ENCODE measurements at places on chromosomes 4 and X.

DNA sequence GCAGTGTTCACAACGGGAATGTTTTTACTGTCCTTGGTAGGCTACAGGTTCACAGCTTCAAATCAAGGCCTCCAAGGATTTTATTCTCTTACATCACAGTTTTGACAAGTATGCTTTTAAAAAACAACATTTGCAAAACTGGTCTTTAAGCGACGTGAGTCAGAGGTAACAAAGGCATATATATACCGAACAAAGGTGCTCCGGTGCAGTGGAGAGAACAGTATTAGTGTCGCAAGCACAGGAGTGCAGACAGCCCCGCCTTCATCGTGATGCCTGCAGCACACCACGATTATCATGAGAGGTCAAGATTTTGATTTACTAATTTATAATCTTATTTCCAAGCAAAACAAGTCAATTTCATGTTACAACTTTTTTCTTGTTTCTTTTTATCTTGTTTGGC lies 90.8 kb downstream of the GATB start:
- no peak for DNase-seq

- DNase-seq = no peak
Observed at GRCh38 chr4:152634110-152634760, 45.6 kb downstream of the TMEM154 start.

DNA sequence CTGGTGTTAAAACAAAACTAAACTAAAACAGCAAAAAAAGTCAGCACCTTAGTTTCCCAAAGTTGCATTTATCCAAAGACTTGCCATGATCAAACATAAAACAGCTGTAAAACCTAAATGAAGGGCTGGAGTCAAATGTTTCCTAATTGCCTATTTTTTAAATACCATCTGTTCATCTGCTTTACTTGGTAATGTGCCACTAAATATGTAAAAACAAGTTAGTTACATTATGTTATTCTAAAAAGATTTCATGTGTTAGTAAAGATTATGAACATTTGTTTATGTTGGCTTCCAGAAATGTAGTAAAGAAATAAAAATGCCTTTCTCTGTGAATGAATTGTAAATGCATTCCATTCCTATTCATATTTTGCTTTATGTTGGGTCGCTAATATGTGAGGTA lies 977.8 kb downstream of the FSTL5 start:
- DNase-seq = no peak

- DNase-seq = no peak
Observed at GRCh38 chr4:2932321-2932950, 30.8 kb downstream of the NOP14 start.

- DNase-seq = no peak
Observed at GRCh38 chrX:16997313-16997712, 50.9 kb downstream of the REPS2 start.

- DNase-seq = no peak
Observed at GRCh38 chr4:152565333-152565732, 29.4 kb upstream of the FBXW7 start.

- no peak for DNase-seq
Observed at GRCh38 chr4:88744609-88745008, 47.0 kb upstream of the NAP1L5 start.

- no peak for DNase-seq
Observed at GRCh38 chr4:54942721-54943120, 182.7 kb downstream of the KDR start.

GRCh38 chr4:137529432-137529831 lies 2.9 kb downstream of the PCDH18 start:
- DNase-seq = no peak

GRCh38 chr4:31283679-31284078 lies 563.5 kb downstream of the PCDH7 start:
- DNase-seq = no peak

DNA sequence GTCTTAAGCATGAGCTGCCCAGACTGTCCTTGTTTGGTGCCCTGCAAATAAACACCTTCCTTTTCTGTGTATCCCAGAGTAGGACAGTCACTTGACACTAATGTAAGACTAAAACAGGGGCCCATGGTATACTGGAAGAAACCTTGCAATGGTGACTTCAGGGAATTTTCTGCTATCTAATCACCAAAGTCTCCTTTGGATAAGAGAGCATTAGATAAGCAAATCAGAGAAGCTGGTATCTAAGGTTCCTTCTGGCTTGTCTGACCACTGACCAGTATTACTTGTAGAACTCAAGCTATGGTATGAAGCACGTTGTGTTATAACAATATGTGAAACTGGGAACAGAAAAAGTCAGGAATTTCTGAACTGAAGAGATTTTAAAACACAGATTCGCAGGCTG lies 173.9 kb downstream of the COL25A1 start:
- no peak for DNase-seq

DNA sequence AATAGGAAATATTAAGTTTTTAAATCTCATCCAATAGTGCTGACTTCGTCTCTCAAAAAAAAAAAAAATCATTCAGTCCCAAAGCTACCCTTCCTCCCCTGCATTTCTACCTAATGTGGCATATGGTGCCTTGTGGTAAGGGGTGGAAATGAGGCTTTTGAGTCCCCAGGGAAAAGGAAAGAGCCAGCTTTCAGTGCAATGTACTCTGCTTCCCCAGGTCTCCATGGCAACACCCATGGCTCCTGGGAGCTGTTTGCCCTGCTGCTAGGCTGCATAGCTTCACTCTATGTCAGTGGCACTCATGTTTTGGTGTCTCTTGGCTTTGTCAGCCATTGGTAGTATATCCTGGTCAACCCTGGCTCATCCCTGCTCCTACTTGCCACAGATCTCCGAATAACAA lies 175.9 kb downstream of the SLC39A8 start:
- DNase-seq = peak; percentile 72

DNA sequence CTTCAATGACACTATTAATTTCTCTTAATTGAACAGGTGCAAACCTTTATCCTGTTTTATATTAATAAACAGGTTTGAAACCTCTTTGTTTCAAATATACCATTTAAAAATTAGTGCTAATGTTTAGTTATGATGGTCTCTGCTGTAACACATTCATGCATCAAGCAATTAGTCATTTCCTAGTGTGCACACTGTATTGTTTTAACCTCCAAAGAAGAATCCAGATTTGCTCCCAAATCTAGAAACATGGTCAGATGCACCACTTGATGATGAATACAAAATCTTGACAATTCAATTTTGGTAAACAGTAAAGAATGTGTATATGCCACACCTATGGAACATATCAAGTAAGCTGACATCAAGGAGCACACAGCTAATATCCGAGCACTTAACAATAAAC lies 157.1 kb downstream of the TRIML1 start:
- DNase-seq = no peak

DNA sequence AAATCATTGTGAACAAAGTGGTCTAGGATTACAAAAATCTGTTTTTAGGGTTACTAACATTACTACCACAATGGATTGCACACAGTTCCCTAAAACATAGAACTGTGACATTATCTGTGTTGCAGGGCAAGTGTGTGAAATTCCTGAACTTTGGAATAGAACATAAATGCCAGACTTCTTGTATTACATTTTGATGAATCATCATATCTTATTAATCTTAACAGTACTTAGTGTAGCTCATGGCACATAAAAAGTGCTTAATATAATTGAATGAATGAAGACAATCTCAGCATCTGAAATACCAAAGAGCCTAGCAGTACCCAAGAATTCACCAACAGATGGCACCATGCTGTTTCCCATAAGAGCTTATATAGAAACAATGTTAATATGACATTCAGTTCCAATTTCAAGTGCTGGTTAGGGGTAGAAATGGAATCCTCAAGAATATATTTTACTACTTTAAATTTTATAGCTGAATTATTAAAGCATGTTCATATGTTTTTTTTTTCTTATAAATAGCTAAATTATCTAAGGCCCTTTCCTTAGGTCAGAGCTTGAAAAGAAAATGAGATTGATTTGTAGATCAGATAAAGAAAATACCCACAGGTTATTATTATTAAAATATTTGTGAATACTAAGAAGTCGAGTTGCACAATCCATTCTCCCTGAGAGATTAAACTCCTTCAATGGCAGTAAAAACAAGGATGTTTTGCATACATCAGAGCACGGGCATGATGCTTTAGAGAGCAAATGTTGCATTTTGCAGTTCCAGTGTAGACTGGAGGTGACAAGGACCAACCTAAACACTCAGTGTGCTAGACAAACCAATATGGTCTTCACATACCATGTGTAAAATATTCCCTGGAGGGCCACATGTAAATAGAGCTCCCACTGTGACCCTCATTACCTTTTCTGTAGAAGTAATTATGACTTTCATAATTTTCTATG lies 25.7 kb upstream of the SHISA3 start:
- peak; percentile 38 for DNase-seq

DNA sequence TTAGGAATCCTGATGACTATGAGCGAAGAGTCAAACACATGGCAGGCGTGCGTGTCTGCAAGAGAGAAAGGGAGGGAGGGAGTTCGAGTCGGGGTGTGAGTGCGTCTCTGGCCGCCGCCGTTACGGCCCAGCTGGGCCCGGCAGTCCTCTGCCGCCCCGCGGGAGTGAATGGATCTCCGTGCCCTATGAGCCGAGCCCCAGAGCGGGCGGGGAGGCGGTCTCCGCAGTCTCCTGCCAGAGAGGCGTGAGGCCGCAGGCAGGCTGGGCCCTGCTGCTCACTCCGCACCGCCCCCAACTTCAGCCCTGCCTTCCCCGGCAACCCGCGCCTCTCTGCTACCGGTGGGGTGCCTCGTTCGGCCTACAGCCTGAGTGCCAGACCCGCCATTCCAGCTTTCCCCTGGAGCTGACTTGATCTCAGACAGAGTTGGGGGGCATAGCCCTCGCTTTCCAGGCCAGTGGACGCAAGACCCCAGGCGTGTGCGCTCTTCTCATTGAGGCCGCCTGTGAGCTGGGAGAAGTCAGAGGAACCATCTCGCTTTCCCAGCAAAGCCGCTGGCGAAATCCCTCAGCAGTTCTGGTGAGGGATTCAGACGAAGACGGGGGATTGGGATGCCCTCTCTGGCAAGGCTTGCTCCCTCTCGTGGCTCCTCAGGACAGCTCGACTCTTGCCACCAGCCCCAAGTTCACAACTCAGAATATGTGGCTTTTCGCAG lies 1.4 kb downstream of the SLC16A2 start:
- DNase-seq = peak; percentile 22

- DNase-seq = no peak
Observed at GRCh38 chrX:66638591-66639500, at the start of gene EDA2R. EDA2R (minus strand) TSS chrX:66639078; CDS start chrX:66616020, 23,058 bp downstream.

GRCh38 chrX:21853578-21853977 lies 2.2 kb upstream of the YY2 start:
- no peak for DNase-seq

DNA sequence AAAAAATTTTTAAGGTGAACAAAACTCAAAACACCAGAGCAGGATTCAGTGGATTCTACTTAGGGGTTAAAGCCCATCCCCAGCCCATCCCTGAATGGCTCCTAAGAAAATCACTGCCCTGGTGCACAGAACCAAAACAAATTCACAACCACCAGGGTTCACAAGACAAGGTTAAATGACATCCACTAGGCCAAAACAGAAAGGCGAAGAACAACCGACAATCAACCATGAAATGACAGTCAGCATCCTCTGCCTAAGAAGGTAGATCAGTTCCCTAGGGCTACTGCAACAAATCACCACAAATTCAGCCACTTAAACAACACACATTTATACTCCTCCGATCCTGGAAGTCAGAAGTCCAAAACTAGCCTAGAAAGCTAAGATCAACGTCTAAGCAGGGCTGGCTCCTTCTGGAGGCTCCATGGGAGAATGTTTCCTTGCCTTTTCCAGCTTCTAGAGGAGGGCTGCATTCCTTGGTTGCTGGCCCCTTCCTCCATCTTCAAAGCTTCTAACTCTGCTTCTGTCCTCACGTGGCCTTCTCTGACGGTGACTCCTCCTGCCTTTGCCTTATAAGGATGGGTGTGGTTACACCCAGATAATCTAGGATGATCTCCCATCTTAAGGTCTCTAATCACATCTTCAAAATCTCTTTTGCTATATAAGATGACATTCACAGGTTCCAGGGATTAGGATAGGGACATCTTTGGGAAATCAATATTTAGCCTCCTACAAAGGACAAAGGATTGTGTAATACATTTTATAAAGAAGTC lies 1.8 kb downstream of the CCNQ start:
- DNase-seq = no peak

GRCh38 chrX:82848111-82848510 lies 660.0 kb upstream of the POU3F4 start:
- DNase-seq = no peak

- DNase-seq = no peak
Observed at GRCh38 chr4:109942292-109942926, 29.7 kb downstream of the EGF start.

- DNase-seq = no peak
Observed at GRCh38 chrX:113315927-113316326, 475.3 kb upstream of the AMOT start.

GRCh38 chr4:174707051-174707676 lies 121.9 kb downstream of the GLRA3 start:
- DNase-seq = no peak

DNA sequence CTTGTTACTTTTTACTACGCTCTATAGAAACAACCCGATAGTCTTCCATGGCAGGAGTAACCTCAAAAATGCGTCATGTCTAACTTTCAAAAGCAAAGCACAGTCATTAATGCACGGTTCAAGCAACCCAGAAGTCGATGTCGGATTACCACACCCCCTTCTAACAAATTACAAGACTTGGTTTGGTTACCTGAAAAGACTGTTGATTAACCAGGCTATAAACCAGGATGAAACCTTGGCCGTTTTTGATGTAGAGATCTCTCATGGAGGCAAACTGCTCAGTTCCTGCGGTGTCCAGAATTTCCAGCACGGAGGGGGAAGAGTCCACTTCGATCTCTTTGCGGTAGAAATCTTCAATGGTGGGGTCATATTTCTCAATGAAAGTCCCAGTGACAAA lies 2.4 kb downstream of the RAP2C start:
- no peak for DNase-seq

DNA sequence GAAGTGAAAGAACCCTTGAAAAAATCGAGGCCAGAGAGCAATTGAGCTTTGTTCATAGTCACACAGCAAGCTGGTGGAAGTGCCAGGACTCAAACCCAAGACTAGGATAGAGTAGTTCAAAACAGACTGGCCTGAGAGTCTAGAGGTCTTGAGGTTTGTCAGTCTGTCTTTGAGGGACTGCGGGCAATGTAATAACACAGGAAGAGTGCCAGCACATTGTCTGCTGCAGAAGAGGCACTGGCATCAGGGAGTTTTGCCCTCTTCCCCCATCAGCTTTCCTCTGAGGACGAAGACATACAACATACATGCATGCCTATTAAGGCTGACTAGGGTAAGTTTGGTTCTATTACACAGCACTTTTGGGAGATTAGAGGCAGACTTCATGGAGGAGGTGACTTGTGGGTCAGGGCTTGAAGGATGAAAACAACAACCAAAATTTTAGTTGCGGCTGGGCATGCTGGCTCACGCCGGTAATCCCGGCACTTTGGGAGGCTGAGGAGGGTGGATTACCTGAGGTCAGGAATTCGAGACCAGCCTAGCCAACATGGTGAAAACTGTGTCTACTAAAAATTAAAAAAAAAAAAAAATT lies 64.1 kb upstream of the LAS1L start:
- DNase-seq = no peak

Data from NCI-H1092 (cell line).